ENCODE measurements at places on chromosomes 3 and 15.

DNA sequence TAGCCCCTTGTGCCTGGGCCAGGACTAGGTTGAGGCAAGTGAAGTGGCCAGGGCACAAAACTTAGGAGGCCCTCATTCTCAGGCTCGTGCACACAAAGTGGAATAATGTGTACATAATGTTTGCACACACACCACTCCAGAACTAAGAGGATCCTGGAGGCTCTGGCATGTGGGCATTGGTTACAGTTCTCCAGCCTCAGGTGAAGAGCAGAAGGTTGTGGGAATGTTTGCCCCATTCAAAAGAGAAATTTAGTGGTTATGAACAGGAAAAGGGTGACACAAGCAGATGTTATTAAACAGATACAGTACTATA is 31.3 kb downstream of the ASB7 start:
- no peak for DNase-seq

DNA sequence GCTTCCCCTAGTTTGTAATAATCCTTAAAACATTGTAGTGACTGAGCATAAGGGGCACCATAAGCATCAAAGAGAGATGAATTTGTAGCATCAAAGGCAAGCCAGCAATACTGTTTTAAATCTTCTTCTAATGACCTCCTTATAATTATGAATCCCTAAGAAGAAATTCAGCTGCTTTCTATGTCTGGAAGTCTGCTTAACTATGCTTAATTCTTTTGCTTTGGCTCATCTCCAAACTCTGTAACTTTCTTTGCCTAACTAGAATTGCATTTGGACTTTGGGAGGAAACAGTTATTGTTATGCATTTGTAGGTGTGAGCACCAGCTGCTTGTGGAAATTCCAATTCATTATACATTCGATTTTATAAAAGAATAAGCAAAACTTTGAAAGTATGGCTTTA is 117.7 kb upstream of the SPATA16 start:
- DNase-seq, result no peak

DNA sequence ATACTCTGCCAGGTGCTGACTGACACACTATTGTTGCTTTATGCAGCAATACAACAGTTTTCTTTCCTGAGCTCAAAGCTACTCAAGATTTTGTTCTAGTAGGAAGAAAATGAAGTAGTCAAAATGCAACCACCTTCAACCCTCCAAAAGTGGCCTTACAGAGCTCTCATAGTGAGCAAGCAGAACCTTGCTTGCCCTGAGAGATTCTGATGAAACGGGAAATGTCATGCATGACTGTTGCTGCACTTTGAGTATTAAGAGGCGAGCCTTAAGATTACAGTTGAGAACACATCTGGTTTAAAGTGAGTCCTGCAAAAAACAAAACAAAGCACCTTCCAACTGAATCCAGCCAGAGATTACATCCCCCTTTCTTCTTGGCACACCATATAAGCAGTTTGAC is 29.7 kb downstream of the MINDY4B start:
- no peak for DNase-seq

DNA sequence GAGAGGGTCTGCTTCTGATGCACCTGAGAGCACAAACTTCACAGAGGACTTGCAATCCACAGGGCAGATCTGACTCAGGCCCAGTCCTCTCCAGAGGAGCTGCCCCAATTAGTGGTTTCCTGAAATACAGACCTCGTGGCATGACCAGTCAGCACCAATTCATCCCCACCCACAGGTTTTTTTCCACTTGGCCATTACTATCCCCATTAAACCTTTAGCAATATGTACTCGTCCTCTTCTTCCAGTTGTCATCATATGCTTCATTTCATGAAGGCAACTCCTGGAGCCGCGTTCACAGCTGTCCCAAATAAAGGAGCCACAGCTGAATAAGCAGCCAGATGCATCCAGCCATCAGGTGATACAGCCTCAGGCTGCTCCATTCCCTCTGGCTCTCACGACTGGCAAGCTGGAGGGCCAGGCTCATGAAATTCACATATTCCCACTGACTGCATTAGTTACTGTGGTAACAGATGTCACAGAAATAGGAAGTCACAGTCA is 163.1 kb downstream of the FMN1 start:
- no peak for DNase-seq

DNA sequence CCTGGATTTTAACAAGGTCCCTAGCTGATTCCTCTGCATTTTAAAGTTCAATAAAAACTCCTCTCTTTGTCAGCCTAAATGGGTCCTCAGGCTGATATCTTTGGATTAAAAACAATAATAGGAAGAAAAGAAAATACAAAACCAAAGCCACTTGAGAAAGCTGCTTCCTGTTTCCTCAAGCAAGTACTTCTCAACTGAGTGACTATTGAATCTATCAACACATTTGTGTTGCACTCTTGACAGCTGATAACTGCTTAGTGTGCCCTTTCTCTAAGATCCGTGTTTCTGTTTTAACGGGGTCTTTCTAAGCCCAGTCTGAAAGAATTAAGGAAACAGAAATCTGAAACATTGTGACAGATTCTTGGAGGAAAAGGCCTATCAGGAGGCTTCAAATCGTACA is 410.7 kb downstream of the GRM7 start:
- DNase-seq, result no peak

GRCh38 chr3:135812057-135812456 is 153.5 kb upstream of the PPP2R3A start:
- no peak for DNase-seq

DNA sequence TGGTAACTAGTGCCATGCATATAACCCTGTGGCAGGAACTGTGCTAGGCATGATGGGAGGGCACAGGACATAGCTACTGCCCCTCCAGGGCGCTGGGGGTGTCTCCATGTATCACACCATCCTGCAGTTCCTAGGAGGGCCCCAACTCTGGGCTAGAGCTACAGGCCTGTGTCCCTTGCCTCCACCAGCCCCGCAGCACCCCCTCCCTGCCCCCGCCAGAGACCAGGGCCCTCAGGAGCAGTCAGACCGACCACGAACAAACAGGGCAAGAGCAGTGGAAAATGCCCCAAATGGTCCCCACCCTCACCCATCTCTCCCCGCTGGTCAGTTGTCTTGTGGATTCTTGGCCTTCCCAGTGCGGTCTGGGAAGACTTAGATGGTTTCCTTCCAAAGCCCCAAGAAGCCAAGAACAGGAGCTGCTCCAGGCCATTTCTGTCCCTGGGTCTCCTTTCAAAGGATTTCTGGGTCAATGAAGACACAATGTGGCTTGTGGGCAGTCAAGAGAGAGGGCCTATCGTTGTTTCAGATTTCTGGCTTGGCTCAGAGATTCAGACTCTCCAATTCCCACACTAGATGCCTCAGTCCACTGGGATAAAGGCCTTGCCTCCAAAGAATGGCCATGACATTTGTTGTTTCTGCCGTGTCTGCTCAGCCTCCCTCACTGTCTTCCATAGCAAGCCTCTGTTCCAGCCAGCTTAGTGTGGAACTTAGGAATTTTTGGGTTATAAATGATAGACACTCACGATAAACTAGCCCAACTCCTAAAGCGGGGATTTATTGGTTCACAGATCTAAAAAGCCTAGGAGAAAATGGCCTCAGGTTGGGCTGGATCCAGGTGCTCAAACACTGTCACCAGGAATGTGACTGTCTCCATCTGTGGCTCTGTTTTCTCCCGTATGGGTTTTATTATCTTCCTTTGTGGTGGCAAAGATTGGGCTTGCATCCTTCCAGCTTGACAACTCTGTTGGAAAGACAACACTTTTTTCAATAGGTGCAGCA is 80.6 kb downstream of the LSM3 start:
- no peak for DNase-seq

DNA sequence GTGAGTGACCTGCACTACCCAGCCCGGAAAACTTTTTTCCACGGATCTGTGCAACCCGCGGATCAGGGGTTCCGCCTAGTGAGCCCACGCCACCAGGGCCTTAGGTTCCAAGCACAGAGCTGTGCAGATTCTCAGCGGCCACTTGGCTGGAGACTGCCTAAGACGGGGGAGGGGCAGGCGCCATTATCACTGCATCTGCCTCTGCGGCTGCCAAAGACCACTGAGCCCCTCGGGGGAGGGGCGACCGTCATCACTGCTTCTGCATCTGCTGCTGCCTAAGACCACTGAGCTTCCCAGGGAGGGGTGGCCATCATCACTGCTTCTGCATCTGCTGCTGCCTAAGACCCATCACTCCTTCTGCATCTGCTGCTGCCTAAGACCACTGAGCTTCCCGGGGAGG is 460.2 kb downstream of the OCA2 start:
- DNase-seq, result no peak

DNA sequence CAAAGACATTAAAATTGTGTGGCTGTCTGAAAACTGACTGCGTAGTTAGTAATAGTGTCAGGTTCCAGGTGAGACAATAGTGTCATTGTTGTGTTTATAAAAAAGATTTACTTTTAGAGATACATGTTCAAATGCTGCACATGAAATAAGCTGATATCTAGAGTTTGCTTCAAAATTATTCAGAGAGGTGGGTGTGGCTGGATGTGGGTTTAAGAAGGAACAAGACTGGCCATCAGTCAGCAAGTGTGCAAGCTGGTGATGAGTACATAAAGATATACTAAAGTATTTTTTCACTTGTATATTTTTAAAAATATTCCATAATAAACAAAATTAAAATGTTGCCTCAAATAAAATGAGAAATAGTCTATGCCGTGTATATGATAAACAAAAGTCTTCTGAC is 190.6 kb downstream of the ARRDC4 start:
- no peak for DNase-seq

- DNase-seq, result no peak
These were observed 99.1 kb downstream of the DNASE1L3 start for GRCh38 chr3:58111513-58112184.

DNA sequence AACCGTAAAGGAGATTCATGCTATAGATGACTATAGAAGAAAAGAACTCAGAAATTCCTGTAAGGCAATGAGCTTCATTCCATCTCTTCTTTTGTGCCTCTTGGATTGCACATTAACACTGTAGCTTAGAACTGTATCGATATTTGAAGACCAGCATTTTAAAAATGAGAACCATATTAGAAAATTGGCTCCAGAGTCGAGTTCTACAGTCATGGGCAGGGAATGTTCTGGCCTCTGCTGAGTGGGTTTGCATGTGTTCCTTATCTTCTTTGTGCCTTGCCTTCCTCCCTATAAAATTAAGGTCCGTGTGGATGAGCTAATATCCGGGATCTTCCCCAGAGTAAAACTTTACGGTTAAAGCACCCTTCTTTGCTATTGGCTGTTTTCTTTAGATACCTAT is 77.4 kb upstream of the PLCL2 start:
- no peak for DNase-seq

DNA sequence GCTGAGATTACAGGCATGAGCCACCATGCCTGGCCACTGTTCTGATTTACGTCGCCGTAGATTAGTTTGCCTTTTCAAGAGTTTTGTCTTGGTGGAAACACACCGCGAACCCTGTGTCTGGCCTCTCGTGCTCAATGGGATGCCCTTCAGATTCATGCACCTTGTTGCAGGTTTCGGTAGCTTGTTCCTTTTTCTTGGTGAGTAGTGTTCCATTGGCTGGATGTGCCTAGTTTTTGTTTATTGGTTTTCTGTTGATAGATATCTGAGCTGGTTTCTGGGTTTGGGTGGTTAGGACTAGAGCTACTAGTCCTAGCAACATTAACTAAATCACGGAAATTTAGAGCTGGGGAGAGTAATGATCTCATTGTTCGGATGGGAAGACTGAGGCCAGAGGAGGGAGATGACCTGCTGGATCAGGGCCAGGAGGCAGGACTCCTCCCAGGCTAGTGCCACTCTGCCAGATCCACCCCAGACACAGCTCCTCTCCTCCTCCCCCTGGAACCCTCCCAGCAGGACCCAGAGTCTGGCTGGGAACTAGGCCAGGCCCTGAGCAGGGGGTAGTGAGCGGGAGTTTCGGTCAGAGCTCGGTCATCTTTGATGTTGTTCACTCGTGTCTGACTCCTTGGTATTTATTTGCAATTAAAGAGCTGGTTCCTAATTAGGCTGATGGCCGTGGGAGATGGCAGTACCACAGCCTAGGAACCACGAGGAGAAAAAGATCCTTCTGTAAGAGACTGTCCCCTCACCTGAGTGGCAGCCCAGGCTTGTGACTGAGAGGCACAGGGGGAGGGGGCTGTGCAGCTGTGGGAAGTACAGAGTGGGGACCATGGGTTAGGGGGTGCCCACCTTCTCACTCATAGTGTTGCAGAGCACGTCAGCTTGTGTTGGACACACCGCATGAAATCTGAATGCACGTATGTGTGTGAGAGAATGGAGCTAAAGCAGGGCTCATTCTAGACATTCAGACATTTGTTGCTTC is 73.4 kb downstream of the SMAD6 start:
- no peak for DNase-seq

GRCh38 chr3:188904670-188905069 is 267.1 kb upstream of the TPRG1 start:
- no peak for DNase-seq

DNA sequence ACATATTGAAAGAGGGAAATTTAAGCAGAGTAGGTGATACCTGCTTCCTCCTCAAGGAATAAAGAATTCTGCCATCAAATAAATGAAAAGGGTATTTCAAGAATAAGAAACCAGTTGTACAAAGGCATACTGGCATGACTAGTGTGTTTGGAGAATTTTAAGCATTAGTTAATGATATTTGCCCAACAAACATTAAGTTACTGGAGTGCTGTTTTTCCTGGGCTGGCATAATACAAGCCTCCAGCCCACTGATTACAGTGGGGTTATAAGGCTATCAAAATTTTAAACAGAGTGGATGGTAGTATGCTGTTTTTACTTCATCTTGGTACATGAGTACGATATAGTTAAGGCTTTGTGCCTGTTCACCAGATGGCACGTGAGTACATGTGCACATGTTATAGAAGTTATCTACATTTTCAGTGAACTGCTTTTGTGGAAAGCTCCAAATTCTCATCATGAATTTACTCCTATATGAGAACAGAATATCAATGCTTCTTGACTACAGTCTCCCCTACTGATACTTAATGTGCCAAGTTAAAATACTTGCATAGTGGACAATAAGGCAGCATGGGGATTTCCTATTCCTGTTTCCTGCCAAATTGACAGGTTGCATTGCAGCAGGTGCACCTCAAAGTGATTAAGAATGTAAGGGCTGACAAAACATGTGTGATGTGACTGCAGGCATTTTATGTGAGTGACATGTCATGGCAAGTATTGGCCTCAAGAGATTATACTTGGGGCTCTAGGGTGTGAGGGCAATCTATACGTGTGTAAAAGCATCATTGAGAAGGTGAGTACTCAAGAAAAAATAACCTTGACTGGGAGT is 14.9 kb downstream of the NAALADL2 start:
- DNase-seq, result no peak

DNA sequence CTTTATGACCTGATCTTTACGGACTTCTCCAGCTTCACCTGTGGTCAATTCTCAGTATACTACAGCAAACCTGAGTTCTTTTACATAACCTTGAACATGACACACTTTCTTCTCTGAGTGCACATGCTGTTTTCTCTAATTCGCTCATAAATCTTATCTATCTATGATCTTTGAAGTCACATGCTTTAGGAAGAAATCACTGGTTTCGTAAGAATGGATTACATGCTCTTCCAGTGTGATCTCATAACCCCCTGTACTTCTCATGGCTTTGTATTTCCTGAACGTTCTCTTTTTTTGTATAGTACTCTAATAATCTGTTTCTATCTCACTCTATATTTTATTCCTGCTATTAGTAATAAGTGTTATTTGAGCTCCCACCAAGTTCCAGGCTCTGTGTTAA is 1165.2 kb downstream of the TBL1XR1 start:
- DNase-seq, result no peak

GRCh38 chr15:42919799-42920518 is 619 bp downstream of the TTBK2 start:
- no peak for DNase-seq

Measured in suprapubic skin (tissue), 4 donors.